ENCODE measurements at places on chromosomes 6 and 20. TPM values are rescaled to one million over a fixed set of nuclear protein-coding genes. Genes with fewer than 3 reads are reported as not detected.
A peak's percentile ranks its signal among the peaks of the same experiment; 100 is the strongest.

SLC35F1 gene
- total RNA-seq: 0.81 TPM

DNA sequence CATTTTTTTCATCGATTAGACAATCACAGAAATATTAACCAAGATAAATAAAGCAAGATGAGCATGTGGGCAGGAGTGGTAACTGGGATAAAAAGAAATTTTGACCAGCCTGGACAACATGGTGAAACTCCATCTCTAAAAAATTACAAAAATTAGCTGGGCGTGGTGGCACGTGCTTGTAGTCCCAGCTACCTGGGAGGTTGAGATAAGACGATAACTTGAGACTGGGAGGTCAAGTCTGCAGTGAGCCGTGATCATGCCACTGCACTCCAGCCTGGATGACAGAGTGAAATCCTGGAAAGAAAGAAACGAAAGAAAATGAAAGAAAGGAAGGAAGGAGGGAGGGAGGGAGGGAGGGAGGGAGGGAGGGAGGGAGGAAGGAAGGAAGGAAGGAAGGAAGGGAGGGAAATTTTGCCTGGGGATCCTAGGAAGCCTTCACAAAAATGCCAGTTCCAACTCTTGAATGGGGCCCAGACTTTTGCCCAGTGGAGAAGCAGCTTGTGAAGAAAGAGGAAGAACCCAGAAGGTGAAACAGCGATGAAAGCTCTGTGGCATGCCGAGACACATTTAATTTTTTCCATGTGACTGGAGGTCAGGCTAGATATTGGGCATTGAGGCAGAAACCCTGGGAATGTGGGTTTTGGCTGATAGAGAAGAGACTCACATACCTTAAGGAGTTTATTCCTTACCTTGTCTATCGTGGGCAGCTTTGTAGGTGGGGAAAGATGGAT lies 20.3 kb downstream of the CCDC170 start:
- H3K27me3 ChIP-seq: no peaks in the 10 kb centered on the region
- no peak for DNase-seq
- H3K27ac ChIP-seq: no peak overlapping the region
- H3K4me1 ChIP-seq: no peaks in the 10 kb centered on the region

- no peak overlapping the region for H3K4me3 ChIP-seq
- H3K27ac ChIP-seq: no peak overlapping the region
- no peak for DNase-seq
- no peaks in the 10 kb centered on the region for H3K36me3 ChIP-seq
Measured at GRCh38 chr6:146785001-146785585, 186.3 kb downstream of the ADGB start.

XRN2 gene
- total RNA-seq: 44.7 TPM

- no peaks in the 10 kb centered on the region for H3K4me1 ChIP-seq
- no peaks in the 10 kb centered on the region for H3K27me3 ChIP-seq
- no peak overlapping the region for H3K4me3 ChIP-seq
- DNase-seq: no peak
Measured at GRCh38 chr6:14000901-14001300, 76.1 kb downstream of the RNF182 start.

C6orf132 gene
- 2.4 TPM for total RNA-seq

BTN1A1 gene
- total RNA-seq: not detected

HLA-DRA gene
- total RNA-seq: 244 TPM

OR2J2 gene
- not detected for total RNA-seq

SLC17A3 gene
- total RNA-seq: not detected

ADGRF1 gene
- total RNA-seq: not detected

- H3K4me3 ChIP-seq: no peak overlapping the region
- no peaks in the 10 kb centered on the region for H3K36me3 ChIP-seq
- no peaks in the 10 kb centered on the region for H3K27me3 ChIP-seq
- no peak for DNase-seq
Measured at GRCh38 chr6:410555-411395, 19.2 kb downstream of the IRF4 start.

DNA sequence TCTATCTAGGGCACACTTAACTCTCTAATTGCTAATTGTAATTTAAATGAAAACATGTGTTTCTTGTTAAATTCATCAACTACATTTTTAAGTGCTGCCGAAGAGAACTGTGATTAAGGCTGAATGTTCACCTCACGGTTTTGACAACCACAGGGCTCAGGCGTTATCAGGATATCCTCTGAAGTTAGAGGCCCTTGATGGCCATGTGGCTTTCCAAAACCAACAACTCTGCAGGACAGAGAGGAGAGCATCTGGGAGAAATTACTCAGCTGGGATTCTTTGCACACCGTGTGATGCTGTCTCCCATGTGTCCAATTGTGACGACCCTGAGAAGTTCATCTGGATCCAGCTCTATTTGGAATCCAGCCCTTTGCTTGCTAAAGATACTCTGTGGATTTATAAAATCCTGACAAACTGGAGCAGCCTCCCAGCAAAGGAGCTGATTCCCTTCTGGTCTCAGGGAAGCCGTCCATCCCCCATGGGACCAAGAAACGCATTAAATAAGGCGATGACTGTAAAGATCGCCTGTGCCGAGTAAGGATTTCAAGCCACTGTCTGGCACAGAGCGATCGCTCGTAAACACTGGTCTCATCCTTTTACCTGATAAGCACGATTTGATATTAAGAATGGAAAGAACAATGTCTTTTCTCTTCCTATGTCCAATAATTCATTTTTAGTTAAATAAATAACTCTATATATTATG lies 401.1 kb downstream of the CD83 start:
- H3K4me3 ChIP-seq: no peak overlapping the region
- H3K4me1 ChIP-seq: no peaks in the 10 kb centered on the region
- no peaks in the 10 kb centered on the region for H3K36me3 ChIP-seq
- DNase-seq: no peak
- no peak overlapping the region for H3K27ac ChIP-seq
- no peaks in the 10 kb centered on the region for H3K27me3 ChIP-seq

DNA sequence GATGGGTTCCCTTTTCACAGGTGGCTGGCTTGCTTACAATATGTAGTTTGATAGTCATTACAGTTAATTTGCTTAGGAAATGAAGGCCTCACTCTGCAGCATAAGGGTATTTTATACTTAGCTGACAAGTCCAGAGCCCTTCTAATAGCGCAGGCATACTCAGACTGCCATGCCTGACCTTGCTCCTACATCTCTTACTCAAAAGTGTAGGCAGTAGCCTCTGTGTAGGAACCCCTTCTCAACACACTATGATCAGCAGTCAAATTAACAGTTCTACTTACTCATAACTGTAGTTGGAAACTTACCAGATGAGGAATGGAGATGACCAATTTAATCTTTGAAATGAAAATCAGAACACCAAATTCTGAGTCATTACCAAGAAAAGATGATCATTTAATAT lies 373.5 kb downstream of the TBC1D32 start:
- DNase-seq: no peak
- no peak overlapping the region for H3K27ac ChIP-seq
- H3K4me1 ChIP-seq: no peaks in the 10 kb centered on the region
- no peaks in the 10 kb centered on the region for H3K36me3 ChIP-seq
- H3K27me3 ChIP-seq: no peaks in the 10 kb centered on the region

GRCh38 chr6:28675600-28675999 lies 149.9 kb downstream of the GPX5 start:
- no peak for DNase-seq
- peaks cover 8% of the 10 kb centered on the region for H3K4me1 ChIP-seq
- peaks cover 6% of the 10 kb centered on the region for H3K27me3 ChIP-seq
- no peaks in the 10 kb centered on the region for H3K36me3 ChIP-seq
- H3K4me3 ChIP-seq: no peak overlapping the region

DNA sequence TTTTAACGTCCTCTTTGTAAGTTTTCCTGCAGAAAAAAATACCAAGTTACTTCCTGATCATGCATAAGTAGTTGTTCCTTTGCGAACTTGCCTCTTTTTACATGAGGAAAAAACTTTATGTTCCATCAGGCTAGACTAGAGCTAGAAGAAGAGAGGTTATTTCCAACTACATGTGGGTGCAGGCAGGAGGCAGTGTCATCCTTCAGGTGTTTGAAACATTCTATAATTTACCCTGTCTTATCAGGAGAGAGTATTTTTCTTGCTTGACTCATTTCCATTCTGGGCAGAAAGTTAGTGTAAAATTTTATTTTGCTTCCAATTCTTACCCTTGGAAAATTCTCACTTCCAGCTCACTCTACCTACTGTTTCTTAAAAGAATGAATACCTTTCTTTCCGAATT lies 28.5 kb upstream of the EPHA7 start:
- no peaks in the 10 kb centered on the region for H3K36me3 ChIP-seq
- H3K27me3 ChIP-seq: no peaks in the 10 kb centered on the region
- no peak for DNase-seq

DNA sequence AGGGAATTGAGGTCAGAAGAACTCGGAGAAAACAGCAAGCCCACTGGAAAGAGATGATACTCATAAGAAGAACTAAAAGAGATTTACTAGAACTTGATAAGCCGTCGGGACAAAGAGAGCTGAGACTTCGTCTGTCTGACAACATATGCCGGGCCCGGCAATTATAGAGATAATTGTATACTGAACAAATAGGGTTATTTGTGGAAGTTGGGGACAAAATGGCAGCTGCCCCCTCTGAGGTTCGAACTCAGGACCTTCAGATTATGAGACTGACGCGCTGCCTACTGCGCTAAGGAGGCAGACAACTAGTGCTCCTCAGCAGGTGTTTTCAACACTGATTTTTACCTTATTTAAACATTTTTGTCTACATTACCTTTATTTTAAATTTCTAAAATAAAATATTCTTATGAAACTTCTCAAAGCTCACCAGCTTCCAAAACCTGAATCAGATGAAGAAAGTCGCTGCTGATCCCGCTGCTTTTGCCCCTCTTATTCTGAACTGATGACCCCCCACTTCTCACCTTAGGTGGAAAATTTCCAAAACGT lies 29.3 kb upstream of the TRIM27 start:
- H3K4me3 ChIP-seq: peak overlapping the region; percentile 38
- H3K27me3 ChIP-seq: no peaks in the 10 kb centered on the region
- no peaks in the 10 kb centered on the region for H3K36me3 ChIP-seq
- no peaks in the 10 kb centered on the region for H3K4me1 ChIP-seq
- no peak overlapping the region for H3K27ac ChIP-seq

SLC17A2 gene
- not detected for total RNA-seq
